ENCODE measurements at places on chromosomes 13 and 19.

GRCh38 chr13:79346300-79346914 is 59.6 kb downstream of the RBM26 start:
- DNase-seq: no peak

GRCh38 chr13:43363156-43363953 is 340.0 kb downstream of the DNAJC15 start:
- DNase-seq: no peak

GRCh38 chr13:99386911-99387788 is 80.0 kb upstream of the GPR183 start:
- peak; percentile 87 for DNase-seq

- no peak for DNase-seq
Measured at GRCh38 chr13:23637829-23638228, 67.6 kb downstream of the TNFRSF19 start.

DNA sequence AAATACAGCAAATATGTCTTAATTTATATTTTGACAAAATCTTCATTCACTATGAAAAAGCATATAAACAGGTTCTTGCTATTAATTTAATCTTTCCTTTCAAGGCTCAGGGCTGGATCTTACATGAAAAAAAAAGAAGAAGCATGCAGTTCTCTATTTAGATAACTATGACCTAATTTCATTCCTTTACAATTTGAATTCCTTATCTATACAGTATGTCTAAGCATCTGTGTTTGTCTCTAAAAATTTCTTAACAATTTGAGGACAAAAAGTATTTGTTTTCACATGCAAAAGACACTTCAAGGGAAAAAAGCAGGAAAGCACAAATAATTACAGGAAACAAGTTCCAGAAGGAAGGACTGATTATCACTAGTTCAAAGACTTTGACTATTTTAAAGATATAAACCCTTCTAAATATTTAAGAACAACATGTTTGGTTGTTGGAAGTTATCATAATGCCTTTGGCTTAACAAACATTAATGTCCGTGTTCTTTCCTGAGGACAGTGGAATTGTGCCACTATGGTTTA is 157.5 kb downstream of the TBC1D4 start:
- DNase-seq: no peak

- no peak for DNase-seq
Measured at GRCh38 chr13:43180036-43180660, 156.8 kb downstream of the DNAJC15 start.

- no peak for DNase-seq
Measured at GRCh38 chr19:35708391-35708790, 4.0 kb downstream of the ZBTB32 start.

DNA sequence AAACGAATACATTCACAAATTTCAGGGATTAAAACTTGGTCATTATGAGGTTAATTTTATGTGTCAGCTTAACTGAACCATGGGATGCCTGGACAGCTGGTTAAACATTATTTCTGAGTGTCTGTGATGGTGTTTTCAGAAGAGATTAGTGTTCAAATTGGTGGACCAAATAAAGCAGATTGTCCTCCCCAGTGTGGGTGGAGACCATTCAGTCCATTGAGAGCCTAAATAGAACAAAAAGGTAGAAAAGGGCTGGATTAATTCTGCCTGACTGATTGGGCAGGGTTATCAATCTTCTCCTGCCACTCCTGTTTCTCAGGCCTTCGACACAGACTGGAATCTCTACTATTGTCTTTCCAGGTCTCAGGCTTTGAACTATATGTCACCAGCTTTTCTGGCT is 203.8 kb upstream of the SLITRK6 start:
- DNase-seq: no peak

DNA sequence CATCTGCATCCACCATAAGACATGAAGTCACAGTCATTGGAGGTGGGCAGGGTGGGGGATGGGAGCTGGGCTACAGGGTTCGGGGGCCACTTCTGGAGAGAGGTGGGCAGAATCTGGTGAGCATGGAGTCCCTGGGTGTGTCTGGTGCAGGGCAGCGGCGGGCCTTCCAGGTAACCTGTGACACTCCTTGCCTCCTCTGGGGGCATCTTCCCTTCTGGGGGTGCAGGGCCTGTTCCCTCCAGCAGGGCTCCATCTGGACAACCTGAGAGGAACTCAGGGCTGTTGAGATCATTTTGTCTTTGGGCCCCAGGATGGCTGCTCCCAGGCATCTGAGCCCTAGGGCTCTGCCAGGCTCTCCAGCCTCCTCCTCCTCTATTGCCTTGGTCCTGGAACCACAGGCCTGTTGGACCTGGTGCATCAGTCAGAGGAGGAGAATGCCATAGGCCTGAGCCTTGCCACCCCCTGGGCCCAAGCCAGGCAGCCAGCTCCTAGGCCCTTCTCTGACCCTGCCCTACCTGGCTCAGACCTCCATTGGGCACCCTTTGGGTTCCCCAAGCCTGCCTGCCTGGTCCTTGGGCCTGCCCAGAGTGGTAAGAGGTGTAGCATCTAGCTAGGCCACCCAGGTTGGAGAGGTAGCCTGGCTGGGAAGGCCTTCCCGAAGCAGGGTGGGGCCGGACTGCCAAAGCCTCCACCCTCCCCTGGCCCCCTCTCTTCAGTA is 13.4 kb downstream of the LYL1 start:
- no peak for DNase-seq

DNA sequence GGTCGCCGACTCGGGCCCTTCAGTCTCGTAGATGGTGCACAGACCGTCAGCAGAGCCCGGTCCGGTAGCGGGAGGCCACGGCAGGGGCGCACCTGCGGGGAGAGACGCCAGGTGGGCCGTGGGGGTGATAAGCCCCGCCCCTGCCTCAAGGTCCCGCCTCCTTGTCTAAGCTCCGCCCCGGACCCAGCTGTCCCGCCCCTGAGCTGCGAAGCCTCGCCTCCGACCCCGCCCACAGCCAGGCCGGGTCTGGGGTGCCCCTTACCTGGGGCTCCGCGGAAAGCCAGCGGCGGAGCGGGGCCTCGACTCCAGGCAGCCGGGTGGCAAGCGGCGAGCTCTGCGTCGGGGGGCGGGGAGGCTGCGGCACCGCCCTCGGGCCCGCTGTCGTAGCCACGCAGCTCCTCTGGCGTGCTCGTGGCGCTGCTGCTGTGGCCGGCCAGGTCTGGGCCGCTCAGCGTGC is 4.7 kb downstream of the PRR36 start:
- DNase-seq: peak; percentile 80

Data from CD4-positive, alpha-beta T cell treated with Interleukin-2 at 100 ng/mL for 4 hours (primary cell).